Dermis blood vessel endothelial cell (primary cell): ENCODE measurements at places on chromosomes 13 and 19.

- peak; percentile 84 for DNase-seq
Measured at GRCh38 chr19:49157445-49158224, at the start of gene TRPM4. Gene TRPM4, plus strand, starts transcription at chr19:49157792. Its CDS starts 75 bp downstream, at chr19:49157867.

GRCh38 chr13:56457535-56458190 is 683.1 kb upstream of the PRR20A start:
- no peak for DNase-seq

DNA sequence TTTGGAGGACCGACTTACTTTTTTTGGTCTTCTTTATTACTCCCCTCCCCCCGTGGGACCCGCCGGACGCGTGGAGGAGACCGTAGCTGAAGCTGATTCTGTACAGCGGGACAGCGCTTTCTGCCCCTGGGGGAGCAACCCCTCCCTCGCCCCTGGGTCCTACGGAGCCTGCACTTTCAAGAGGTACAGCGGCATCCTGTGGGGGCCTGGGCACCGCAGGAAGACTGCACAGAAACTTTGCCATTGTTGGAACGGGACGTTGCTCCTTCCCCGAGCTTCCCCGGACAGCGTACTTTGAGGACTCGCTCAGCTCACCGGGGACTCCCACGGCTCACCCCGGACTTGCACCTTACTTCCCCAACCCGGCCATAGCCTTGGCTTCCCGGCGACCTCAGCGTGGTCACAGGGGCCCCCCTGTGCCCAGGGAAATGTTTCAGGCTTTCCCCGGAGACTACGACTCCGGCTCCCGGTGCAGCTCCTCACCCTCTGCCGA is 409 bp downstream of the FOSB start:
- DNase-seq: peak; percentile 51

- no peak for DNase-seq
Measured at GRCh38 chr19:38385057-38385803, 2.6 kb downstream of the GGN start.

GRCh38 chr13:60969656-60970055 is 446.0 kb downstream of the PCDH20 start:
- no peak for DNase-seq

- no peak for DNase-seq
Measured at GRCh38 chr19:35060160-35060855, 18.8 kb downstream of the HPN start.

- no peak for DNase-seq
Measured at GRCh38 chr13:67143544-67144115, 86.5 kb downstream of the PCDH9 start.

DNA sequence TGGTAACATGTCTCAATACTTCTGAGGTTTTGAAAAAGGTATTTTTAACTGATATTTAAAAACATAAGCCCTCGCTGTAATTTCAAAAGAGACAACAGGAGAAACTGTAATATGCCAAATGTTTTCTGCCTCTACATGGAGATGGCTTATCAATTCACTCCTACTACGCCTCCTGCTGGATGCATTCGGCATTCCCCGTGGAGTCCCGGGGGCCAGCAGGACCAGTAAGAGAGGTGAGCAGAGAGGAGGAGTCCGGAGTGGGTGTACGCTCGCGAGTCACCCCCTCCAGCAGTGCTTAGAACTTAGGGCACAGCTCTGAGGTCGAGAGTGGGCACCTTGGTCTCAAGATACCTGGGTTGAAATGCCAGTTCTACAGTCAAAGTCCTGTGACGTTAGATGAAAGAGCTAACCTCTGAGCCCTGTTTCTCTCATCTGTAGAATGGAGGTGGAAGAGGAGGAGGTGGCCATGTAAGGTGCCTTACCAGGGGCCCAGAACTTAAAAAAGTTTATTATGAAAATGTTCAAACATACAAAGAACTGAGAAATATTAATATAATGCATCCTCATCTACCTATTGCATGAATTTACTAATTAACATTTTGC is 110.2 kb downstream of the STK24 start:
- peak; percentile 81 for DNase-seq

DNA sequence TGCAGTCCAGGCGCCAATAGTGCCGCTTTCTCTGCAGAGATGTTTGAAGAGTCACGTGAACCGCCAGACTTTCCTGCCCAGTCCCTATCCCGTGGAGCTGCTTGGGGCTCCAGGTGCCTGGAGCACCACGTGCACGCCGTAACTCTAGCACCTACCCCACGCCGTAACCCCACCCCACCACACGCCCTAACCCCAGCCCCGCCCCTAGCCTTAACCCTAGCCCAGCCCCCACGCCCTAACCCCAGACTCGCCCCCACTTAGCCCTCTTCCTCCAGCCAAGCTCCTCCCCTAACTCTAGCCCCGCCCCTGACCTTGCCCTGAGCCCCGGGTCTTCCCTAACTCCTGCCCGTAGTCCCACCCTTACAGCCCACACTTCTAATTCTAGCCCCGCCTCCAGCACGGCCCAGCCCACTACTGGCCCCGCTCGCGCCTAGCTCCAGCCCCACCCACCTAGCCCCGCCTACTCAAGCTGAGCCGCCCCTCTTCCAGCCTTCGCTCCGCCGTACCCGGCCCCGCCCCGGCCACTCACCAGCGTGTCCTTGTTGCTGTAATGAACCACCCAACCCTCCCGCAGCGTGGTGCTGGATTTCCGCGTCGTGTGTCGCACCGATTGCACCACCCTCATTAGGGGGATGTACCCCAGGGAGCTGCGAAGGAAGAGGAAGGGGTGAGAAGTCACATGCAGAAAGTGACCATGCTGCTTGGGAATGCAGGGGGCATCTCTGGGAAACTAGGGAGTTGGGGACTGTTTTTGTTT is 19.5 kb downstream of the PRKD2 start:
- peak; percentile 75 for DNase-seq

DNA sequence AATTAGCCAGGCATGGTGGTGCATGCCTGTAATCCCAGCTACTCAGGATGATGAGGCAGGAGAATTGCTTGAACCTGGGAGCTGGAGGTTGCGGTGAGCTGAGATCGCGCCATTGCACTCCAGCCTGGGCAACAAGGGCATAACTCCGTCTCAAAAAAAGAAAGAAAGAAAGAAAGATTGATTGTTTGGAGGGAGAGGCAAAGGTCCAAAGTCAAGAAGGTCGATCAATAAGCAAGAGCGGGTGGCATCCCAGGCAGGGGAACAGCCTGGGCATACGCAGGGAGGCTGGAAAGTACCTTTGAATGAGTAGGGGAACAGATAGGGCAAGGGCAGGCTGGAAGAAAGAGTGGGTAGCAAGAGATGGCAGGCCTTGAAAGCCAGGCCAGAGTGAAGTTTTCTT is 11.9 kb upstream of the APOC4 start:
- DNase-seq: no peak

DNA sequence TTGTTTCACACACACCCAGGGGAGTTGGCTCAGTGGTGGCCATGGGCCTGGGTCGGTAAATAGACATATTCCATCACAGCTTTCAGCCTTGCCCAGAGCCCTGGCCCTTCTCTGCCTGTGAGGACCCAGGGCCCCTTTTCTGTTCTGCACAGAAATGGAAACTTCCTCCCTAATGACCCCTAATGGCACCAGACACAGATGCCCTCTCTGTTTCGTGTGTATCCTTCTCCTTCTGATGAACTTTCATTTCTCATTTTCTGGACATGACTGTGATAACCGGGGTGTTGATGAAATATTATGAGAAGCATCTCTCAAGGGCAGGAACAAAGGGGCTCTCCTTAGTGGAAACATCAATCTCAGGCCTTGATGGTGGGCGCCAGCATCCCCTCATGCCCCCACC is 12.8 kb downstream of the LILRA1 start:
- no peak for DNase-seq

- no peak for DNase-seq
Measured at GRCh38 chr13:25329706-25330105, 28.3 kb downstream of the NUP58 start.

- DNase-seq: peak; percentile 17
Measured at GRCh38 chr13:95003019-95003813, 290.9 kb upstream of the SOX21 start.

GRCh38 chr13:37074703-37075102 is 15.2 kb upstream of the SUPT20H start:
- peak; percentile 61 for DNase-seq

DNA sequence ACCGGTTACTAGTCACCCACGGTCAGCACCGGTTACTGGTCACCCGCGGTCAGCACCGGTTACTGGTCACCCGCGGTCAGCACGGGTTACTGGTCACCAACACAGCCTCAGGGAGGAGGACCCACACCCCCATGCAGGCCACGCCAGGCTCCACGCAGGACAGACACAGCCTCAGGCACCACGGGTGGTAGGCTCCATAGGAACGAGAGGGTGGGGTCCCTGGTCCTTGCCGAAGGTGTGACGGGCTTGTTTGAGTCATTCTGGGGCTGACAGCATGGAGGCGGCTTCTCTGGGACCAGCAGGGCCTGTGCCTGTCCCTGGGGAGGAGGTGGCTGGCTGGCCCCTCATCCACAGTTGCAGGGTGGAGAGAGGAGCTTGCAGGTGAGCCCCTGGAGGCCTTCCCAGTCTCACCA is 122.8 kb upstream of the SOX1 start:
- no peak for DNase-seq

GRCh38 chr19:12727745-12728433 is 4.2 kb upstream of the TNPO2 start:
- no peak for DNase-seq
